Stomach (tissue), 19 donors: ENCODE measurements at places on chromosomes 11 and 22. TPM values are rescaled to one million over a fixed set of nuclear protein-coding genes. Genes with fewer than 3 reads are reported as not detected.

DNA sequence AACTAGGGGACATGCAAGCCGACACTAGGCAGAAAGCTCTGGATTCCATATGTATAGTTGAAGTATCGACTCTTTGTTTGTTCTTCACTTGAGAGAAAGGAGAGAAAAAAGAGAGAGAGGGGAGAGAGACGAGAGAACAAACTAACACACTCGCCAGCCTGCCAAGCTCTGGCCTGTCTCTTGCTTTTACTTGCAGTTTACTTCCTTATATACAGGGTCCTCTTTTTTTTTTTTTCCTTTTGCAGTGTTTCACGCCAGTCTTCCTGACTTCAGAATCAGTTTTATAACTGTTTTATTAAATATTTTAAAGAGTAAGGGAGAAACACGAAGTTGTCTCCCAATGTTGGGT lies 19.9 kb downstream of the TEAD1 start:
- peak; percentile 61 for DNase-seq

DNA sequence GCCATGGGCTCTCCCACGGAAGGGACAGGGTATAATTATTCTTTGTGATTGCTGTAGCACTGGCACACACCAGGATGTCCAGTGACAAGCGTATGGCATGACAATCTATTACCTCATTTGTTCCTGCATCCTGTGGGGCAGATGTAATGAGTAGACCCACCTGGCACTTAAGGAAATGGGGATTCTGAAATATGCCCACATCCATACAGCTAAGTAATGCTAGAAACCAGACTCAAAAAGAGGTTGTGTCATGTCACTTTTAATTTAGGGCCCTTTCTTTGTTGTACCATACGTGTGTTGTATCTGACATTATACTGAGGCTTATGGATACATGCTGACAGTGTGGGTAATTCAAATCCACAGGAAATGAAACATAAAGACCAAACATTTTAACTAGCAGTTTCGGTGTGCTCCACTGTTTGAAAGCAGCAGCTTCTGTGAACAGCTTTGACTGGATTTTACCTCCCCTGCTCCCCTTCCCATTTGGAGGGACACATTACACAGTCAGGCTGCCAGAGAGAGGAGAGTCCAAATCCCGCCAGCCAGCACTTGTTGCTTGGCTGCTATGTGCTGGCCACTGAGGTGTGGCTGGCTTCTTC lies 21.2 kb downstream of the GRAMD1B start:
- no peak for DNase-seq

DNA sequence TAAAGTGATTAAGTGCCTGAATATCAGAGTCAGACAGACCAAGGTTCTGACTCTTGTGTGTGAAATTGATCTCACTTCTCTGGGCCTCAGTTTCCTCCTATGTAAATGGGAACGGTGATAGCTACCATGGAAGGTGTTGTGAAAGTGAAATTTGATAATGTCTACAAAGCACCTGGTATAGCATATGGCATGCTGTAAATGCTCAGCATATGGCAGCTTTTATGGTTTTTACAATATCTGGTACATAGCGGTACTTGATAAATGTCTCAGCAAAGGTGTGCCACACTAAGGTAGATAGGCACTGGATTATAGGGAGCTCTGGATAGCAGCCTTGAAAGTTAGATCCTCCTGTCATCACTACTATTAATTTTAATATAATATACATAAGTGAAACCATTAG lies 19.9 kb downstream of the POU2AF2 start:
- DNase-seq: no peak

DNA sequence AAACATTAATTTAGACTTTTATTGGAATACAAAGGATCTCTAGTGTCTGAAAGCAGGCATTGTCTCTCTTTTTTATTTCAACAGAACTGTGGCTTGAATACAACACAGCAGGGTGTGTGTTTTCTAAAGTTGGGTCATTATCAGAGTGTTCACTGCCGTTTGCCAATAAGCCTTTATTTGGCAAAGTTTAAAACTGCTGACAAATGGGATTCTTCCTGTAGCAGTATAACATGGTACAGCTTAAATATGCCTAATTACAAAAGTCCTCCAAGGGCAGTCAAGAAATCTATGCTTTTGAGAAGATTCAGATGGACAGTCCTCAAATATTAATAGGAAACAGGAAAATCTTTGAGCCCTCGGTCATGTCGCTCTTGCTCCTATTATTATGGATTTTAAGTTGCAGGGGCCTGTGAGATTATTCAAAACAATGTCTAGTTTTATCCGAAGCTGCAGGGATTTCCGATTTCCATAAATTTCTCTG lies 199.9 kb downstream of the MAML2 start:
- DNase-seq: peak; percentile 50

The MUC15 gene
- not detected for total RNA-seq

The RASGRP2 gene
- 9.1 TPM for total RNA-seq

The OR52N4 gene
- not detected for total RNA-seq

The SLN gene
- total RNA-seq: not detected

The RGL4 gene
- total RNA-seq: not detected
